Cerebellar nuclear complex (tissue), 1 donor: ENCODE measurements at places on chromosomes 12 and 14.

GRCh38 chr14:33561488-33562175, 389.2 kb downstream of the EGLN3 start:
- DNase-seq = no peak

GRCh38 chr12:108849660-108850059, 7.7 kb downstream of the SSH1 start:
- no peak for DNase-seq

DNA sequence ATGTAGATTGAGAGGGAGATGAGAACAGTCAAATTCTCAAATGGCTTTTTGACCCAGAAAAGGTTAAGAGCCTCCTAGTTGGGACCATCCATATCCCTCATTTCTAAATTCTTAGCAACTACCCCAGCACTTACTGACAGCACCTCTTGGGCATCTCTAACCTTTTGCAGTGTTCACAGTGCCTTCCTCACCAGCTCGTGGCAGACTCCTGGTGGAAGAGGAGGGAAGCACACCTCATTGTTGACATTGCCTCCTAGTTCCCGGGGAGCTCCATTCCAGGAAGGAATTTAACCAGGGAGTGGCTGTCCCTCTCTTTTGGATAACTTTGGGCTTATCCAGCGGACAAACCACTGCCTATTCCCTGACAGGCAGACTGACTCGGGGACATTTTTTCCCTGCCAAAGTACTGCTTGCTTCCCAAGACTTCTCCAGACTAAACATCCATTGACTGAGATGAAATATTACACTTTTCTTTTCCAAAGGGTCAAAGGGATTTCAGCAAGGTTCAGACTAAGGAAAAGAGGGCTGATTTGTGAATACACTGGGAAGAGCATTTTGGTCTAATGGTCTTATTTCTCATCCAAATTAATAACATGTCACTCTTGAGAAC, 9.0 kb upstream of the OR6J1 start:
- no peak for DNase-seq

- DNase-seq = no peak
These were observed 42.6 kb downstream of the LIMA1 start for GRCh38 chr12:50240792-50241114.

GRCh38 chr14:92026548-92027190, 13.2 kb downstream of the TRIP11 start:
- no peak for DNase-seq

DNA sequence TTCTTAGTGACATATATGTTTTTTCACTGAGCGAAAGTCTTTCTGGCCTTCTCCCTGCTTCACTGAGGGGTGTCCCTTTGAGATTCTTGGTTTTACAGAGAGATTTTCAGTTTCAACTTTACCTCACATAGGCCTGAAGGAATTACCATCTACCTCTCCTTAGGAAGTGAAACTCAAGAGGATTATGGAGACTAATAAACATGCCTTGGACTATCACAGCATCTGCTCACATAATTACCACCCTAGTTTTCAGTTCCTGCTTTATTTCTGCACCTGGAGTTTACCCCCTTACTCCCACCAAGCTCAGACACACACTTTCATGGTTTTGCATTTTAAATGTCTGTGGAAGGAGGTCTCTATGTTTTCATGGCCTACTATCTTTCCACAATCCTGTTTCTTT, 118.3 kb upstream of the SCAF11 start:
- DNase-seq = no peak

DNA sequence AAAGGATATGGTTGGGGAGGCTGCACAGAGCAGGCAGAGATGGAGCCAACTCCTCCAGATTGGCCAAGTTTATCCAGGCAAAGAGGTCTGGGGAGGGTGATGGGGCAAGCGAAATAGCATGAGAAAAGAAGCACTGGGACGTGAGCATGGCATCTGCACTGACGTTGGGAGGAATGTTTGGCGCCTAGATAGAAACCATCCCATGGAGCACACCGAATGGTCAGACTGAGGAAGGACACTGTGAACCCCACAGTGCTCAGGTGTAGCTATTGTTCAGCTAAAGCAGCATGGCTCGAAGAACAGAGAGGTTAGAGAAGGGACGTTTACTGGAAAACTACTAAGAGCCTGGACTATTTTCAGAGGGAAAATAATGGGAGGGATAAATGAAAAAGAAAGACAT, 387.1 kb downstream of the EMP1 start:
- no peak for DNase-seq

DNA sequence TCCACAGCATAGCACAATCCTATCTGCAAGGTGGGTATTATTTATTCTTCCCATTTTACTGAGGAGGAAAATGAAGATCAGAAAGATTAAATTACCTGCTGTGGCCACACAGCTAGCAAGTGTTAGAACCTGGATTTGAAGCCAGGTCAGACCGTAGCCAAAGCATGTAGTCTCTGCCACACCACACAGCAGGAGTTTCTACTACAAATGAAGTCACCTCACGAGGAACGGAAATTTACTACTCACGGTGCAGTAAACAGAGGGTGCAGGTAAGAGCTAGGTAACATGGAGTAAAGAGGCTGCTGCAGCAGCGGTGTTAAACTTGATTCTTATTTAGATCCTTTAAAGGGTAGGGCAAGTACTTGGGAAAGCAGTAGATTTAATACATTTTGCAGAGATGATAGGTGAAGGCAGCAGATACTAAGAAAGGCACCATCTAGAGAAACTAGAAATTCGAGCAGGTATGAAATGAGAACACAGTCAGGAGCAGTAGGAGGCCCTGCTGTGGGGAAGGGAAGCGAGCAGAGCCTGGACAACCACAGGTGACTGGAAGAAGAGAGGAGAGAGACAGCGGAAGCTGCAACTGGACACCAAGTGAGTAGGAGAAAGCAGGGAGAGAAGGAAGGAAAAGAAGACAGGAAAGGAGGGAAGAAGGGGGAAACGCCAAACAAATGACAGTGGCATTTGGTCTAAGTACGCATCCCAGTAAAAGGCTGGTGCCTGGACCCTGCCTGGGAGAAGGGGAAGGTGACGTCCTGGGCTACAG, 21.5 kb downstream of the SPTB start:
- DNase-seq = no peak

- DNase-seq = no peak
These were observed 159.0 kb downstream of the HELB start for GRCh38 chr12:66461331-66461730.

GRCh38 chr12:51160814-51161459, 12.0 kb downstream of the TFCP2 start:
- DNase-seq = no peak

DNA sequence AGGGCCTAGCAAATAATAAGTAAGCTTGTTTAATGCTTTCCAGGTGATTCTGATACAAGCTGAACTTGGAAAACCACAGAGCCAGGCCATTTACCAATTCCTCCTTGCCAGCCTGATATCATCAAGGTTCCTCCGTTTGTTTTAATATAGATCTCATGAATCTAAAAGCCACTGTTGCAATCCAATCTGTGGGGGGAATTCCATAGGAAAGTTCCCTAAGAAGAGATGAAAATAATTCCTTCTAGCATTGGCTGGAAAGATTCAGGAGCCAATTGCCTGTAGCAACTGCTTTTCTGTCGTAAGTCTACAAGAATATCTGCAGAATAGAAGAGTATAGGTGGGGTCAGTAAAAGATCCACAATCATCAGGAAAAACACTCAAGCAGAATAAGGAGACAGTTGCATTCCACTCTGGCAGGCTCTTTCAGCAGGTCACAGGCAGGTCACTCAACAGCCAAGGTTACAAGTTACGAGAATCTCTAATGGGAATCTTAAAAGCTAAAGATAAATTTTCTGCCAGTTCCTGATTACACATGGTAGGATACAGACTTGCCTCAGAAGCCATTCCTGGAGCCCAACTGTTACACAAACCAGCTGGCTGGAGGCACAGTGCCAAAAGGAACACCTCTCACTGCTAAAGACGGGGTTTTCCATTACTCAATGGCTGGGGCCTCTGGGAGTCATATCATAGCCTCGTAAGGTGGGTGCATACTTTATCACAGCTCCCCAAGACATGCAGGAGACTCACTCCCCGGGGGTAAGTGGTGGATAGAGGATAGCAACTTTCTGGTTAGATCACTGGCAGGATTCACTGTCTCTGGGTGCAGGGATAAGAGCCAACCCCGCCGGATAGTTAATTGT, 43.6 kb downstream of the FGD6 start:
- no peak for DNase-seq

GRCh38 chr12:69360348-69360672, 767 bp downstream of the YEATS4 start:
- DNase-seq = no peak

- DNase-seq = no peak
These were observed 32.7 kb downstream of the PARP2 start for GRCh38 chr14:20376071-20376588.

GRCh38 chr12:114898159-114898558, 214.2 kb upstream of the TBX3 start:
- DNase-seq = no peak

DNA sequence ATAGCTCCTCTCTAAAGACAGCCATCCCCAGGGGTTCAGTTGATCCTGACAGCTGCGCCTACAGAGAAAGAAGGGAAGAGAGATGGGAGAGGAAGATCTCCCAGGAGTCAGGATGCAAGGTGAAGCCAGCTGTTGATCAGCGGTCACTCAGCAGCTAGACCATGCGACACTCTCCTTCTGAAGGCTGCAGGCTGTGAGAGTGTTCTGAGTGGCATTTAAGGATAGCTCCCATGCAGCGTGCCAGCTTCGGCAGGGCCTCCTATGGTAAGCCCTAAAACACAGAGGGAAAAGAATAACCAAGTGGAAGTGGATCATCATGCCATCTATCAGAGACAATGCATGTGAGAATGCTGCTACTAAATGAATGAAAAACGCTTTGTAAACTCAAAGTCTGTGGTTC, 197.9 kb upstream of the NUDT4 start:
- DNase-seq = no peak

DNA sequence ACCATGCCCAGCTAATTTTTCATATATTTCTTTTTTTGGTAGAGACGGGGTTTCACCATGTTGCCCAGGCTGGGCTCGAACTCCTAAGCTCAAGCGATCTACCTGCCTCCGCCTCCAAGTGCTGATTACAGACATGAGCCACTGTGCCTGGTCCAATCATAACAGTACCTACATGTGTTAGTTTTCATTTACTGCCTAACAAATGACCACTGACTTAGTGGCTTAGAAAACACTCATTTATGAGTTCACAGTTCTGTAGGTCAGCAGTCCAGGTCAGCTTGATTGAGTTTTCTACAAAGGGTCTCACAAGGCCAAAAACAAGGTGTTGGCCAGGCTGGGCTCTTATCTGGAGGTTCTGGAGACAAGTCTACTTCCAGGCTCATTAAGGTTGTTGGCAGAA, 60.6 kb downstream of the RNFT2 start:
- DNase-seq = no peak

- DNase-seq = no peak
These were observed 1.8 kb downstream of the INHBE start for GRCh38 chr12:57456737-57457490.

DNA sequence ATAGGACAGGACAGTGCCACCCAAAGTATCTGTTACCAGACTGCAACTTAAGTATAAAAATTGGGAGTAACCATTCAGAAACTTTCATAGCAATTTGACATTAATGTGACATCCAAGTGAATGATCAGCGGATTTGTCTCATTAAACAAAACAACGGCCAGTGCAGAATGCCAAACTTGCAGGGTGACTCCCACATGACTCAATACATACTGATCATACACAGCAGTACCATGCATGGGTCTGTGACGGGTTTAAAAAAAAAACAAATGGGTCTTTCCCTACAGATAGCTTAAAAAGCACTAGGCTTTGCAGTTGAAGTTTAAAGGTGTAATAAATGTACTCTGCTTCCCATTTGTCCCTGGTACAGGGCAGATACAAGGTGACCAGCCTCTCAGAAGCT, 116.6 kb downstream of the SLC35F4 start:
- no peak for DNase-seq

DNA sequence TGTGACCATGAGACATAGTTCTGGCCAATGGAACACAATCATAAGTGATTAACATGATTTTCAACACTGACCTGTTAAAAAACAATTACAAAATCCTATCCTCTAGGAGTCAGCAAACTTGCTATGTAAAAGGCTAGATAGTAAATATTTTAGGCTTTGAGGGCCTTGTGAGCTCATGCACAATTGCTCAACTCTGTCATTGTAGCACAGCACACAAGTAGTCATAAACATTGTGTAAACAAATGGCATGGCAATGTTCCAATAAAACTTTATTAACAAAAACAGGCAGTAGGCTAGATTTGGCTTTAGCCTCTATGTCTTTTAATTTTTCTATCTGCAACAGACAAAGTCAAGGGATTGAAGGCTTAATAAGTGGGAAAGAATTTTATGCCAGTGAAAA, 350.7 kb downstream of the C12orf50 start:
- DNase-seq = no peak

GRCh38 chr12:127025545-127025944, 1241.4 kb upstream of the TMEM132C start:
- no peak for DNase-seq

DNA sequence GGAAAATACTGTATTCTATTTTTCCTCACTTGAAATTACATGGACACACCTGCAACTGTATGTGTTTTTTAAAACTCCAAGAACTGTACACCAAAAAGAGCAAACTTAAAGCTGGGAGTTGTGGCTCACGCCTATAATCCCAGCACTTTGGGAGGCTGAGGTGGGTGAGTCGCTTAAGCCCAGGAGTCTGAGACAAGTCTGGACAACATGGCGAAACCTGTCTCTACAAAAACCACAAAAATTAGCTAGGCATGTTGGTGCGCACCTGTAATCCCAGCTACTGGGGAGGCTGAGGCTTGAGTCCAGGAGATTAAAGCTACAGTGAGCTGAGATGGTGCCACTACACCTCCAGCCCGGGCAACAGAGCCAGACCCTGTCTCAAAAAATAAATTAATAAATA, 95.9 kb downstream of the SINHCAF start:
- DNase-seq = no peak

DNA sequence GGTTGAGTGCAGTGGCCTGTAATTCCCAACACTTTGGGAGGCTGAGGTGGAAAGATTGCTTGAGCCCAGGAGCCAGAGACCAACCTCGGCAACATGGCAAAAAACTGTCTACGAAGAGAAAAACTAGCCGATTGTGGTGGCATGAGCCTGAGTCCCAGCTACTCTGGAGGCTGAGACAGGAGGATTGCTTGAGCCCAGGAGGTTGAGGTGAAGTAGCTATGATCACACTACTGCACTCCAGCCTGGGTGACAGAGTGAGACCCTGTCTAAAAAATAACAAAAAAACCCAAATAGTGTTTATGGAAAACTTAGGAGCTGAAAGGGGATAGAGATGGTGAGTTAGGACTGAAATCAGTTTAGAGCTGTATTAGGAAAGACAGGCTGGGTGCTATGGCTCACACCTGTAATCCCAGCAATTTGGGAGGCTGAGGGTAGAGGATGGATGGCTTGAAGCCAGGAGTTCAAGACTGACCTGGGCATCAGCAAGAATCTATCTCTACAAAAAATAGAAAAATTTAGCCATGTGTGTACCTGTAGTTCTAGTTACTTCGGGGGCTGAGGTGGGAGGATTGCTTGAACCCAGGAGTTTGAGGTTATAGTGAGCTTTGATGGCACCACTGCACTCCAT, 9.7 kb downstream of the PNN start:
- no peak for DNase-seq

DNA sequence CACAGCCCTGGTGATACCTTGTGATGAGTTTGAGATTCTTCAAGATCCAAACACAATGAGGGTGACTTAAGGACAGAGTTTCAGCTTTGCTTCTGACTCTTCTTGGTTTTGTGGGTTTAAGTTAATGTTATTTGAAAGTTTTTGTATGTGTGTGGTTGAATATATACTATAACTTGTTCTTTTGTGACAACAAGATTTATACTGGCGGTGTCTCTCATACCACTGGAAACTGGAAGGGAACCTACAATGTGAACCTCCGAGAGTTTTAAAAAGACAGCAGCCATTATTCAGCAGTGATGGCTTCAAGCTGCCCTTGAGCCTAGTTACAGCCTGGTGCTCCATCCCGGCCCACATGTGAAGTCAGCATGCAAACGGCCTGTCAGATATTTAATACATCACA, 87.9 kb upstream of the IGF1 start:
- DNase-seq = no peak
